PC-3 (cell line): ENCODE measurements at places on chromosomes 12 and 14. TPM values are rescaled to one million over a fixed set of nuclear protein-coding genes. Genes with fewer than 3 reads are reported as not detected.
A peak's percentile ranks its signal among the peaks of the same experiment; 100 is the strongest.

DNA sequence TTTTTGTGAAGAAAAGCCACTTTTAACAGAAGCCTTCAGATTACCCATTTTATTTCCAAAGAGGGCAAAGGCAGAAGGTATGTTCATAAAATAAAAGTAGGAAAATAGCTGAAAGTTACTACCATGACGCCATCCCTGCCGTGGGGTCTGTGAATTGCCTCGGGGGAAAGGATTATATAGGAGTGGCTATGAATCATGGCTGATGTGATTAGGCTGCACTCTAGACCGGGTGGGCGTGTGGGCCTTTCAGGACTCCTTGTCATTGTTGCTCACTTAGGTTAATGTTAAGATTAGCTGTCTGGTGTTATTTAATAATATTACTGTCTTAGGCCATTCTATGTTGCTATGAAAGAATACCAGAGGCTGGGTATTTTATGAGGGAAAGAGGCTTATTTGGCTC is 195.5 kb downstream of the EGLN3 start:
- peaks cover 15% of the 10 kb centered on the region; the same call in 1 of the 2 replicates for H3K4me1 ChIP-seq
- H3K27me3 ChIP-seq, result no peaks in the 10 kb centered on the region
- H3K4me3 ChIP-seq, result no peak overlapping the region
- peak; percentile 60 for DNase-seq

- peaks cover 16% of the 10 kb centered on the region for H3K27me3 ChIP-seq
- no peaks in the 10 kb centered on the region for H3K36me3 ChIP-seq
- DNase-seq, result no peak
- no peaks in the 10 kb centered on the region for H3K4me1 ChIP-seq
Measured at GRCh38 chr12:110688446-110689280, at the start of gene HVCN1. Gene HVCN1 (minus strand): TSS chr12:110689115. CDS start chr12:110683245, 5,870 bp downstream.

DNA sequence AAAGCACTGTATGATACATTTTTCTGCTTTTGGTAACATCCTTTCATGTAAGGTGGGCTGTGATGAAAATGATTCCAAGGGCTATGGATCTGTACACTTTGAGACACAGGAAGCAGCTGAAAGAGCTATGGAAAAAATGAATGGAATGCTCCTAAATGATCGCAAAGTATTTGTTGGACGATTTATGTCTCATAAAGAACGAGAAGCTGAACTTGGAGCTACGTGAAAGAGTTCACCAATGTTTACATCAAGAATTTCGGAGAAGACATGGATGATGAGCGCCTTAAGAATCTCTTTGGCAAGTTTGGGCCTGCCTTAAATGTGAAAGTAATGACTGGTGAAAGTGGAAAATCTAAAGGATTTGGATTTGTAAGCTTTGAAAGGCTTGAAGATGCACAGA is 22.1 kb upstream of the SRGAP1 start:
- no peaks in the 10 kb centered on the region for H3K36me3 ChIP-seq
- H3K4me3 ChIP-seq, result no peak overlapping the region
- no peaks in the 10 kb centered on the region for H3K4me1 ChIP-seq
- DNase-seq, result no peak
- H3K27ac ChIP-seq, result no peak overlapping the region

The C12orf50 gene
- not detected in 2 replicates for total RNA-seq
